ENCODE measurements at places on chromosomes 6 and 20. TPM values are rescaled to one million over a fixed set of nuclear protein-coding genes. Genes with fewer than 3 reads are reported as not detected.

DNA sequence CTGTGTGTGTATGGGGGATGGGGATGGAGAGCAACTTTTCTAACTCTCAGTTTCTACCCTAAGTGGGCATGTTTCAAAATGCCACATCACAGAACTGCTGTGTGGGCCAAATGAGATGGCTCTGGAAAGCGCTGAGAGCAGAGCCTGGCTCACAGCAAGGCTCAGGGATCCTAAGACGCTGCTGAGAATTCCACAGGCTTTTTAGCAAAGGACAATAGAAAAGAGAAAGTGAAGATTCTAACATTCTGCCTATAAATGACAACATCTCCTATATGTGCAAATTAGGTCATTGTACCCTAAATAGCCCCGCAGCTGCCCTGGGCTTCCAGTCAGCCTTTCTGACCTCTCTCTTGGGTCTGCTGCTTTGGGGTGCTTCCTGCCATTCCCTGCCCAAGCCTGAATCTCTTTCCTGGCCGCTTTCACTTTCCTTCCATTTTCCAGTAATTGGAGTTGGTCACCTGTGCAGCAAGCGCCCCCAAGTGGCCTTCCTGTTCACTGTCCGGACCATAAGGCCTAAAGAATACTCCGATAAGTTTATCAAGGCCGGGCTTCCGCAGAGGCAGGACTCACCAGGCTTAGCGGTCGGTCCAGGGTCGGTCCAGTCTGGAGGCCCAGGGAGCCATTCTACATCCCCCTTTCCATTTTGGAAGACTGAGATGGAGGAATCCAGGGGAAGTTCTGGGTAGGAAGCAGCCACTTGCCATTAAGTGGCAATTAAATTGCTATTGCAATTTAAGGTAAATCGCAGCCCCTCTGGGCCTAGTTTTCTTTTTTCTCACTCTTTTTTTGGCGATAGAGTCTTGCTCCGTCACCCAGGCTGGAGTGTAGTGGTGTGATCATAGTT lies 6.7 kb upstream of the DDR1 start:
- DNase-seq: peak; percentile 89

- DNase-seq: peak; percentile 68
Observed at GRCh38 chr6:85460921-85461797, 11.3 kb downstream of the NT5E start.

GRCh38 chr20:58160451-58161061 lies 67.9 kb downstream of the ANKRD60 start:
- peak; percentile 72 for DNase-seq

GRCh38 chr6:136501096-136501495 lies 49.1 kb downstream of the MAP7 start:
- DNase-seq: no peak

HRH3 gene
- total RNA-seq: not detected

DNA sequence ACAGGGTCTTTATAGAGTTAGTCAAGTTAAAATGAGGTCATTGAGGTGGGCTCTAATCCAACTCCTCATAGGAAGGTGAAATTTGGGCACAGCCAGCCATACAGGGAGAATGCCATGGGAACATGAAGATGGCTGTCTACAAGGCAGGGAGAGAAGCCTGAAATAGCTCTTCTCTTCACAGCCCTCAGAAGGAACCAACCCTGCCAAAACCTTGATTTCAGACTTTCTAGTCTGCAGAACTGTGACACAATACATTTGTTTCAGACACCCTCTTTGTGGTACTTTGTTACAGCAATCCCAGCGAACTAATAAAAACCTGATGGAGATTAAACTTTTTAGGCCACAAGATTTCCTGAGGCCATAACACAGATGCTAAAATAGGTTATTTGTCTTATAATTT lies 43.1 kb upstream of the HECA start:
- no peak for DNase-seq

- no peak for DNase-seq
Observed at GRCh38 chr20:11540558-11540957, 377.1 kb upstream of the BTBD3 start.

DNA sequence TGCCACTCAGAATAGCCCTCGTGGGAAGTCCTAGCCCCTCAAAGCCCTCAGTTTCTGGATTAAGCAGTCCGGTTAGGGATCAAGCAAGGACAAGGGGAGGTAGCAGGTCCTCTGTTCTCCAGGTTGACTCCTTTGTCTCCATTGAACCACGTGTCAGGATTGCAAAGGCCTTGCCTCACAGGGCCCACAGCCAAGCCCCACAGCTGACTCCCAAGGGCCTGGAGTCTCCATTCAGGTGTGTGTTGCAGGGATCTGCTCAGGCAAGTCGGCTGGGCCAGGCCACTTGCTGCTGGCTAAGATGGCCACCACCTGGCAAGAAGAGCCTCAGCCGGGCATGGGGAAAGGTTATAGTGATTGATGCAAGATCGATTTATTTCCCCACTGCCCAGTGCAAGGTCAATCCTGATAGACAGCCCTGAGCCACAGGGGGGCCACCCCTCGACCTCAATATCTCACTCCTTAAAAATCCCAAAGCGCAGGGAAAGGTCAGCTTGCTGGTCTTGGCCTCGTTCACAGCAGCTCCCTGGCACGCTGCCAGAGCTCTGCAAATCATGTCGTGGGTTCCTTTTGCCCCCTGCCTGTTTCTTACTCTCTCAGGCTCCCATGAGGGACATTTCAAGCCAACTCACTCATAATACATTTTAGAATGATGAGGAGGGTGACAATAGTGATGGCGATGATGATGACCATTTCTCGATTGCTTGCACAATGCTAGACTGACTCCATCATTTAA lies 75.9 kb downstream of the EDN3 start:
- DNase-seq: no peak

- DNase-seq: no peak
Observed at GRCh38 chr6:12421596-12421995, 131.4 kb downstream of the EDN1 start.

DNA sequence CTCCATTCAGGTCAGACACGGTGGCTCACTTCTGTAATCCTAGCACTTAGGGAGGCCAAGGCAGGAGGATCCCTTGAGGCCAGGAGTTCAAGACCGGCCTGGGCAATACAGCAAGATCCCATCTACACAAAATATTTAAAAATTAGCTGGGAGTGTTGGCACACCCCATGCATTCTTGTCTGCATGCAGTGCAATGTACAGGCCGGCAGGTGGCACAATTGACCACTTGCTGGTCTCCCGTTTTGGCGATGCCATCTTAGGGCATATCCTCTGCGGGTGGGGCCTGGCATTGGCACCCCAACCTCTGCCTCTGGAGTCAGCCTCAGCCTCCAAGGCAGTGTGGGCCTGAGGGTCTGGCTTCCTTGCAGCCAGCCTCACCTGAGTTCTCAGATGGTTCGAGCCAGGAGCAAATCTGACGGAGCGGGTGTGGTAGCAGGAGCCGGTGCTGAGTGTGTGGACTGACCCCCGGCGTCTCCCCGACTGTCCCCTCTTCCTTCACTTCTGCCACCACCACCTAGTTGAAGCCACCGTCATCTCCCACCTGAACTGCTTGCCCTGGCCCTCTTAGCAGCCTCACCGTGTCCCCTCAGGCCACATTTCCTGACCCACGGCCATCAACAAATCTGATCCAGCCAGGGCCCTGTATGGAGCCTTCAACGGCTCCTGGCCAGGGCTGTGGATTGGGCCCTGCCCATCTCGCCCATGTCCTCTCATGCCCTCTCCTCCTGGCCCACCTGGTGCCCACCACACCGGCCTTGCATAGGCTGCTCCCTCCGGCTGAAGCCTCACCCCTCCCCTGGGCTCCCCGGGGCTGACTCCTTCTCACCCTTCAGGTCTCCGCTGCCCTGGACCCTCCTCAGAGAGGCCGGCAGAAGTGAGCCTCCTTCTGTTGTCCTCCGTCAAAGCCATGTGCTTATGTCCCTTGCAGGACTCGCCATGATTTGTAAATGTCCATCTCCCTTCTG lies 44.0 kb downstream of the EFCAB8 start:
- DNase-seq: peak; percentile 32

RAET1G gene
- 1.2 TPM for total RNA-seq

DNA sequence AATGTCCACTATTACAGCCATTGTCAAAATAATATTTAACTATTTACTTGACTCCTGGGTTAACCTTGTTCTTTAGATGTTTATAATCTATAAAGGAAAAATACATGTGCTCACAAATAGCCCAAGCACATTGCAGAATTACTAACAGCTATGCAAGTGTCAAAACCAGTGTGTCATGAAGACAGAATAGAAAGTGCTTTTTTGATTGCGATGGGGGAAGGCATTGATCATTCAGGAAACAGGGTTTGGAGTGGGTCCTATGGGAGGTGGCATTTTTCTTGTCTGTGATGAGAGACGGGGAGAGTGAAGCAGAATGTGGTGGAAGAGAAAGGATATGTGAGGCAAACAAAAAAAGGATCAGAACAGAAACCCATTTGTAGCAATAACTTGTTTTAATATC lies 1.0 kb upstream of the AGPAT4 start:
- no peak for DNase-seq

- no peak for DNase-seq
Observed at GRCh38 chr6:4186385-4186784, 51.0 kb upstream of the ECI2 start.

VPS52 gene
- 40.0 TPM for total RNA-seq

- DNase-seq: peak; percentile 80
Observed at GRCh38 chr6:125658759-125659431, 90.5 kb upstream of the HEY2 start.

DNA sequence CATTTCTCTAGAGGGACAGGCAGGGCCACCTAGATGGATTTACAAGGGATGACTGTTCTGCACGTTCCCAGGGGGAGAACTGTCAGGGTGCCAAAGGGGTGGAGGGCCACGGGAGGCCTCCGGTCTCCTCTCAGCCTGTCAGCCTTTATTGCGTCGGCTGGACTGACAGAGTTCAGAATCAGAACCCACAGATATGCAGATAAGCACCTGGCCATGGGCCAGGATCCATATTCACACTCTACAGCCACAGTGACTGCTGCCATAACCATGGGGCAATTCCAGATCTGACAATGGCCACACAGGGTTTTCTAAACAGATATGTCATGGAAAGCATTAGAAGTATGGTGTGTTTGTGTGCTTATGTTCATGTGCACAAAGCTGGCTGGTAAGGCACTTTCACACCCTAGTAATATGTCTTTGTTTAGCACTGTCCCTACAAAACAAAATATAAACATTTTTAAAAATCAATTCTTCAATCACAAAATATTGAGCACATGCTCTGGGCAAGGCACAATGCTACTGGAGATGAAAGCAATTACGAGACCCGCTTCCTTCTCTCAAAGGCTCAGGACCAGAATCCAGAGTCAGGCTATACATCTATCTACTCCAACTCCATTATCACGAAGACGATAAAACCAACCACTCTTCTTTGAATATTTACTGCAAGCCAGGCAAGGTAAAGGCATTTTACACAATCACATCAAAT lies 29.1 kb downstream of the TRAM2 start:
- DNase-seq: no peak

DNA sequence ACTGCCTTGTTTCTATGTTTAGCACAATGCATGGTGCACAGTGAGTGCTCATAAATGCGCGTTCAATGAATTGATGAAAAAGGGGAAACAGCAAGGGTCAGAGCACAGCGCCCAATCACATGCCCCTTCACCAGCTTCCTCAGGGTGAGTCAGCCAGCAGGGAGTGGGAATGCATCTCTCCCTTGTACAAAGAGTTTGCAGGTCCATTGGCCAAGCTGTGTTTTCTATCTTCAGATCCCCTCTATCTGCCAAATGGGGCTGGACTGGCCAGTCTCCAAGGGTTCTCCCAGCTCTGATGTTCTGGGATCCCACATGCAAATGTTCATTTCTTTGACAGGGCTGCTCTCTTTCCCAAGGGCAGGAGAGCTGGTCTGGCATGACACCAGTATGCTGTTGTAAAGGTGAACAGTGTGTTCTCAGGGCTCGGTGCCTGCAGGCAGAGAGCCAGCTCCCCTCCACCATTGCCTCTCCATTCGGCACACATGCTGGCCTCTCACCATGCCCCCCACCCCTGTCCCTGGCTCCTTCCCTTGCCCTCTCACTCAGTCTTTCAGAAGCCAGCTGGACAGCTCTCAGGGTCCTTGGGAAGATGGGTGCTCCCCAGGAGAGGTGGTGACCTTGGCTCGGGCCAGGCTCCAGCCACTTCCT lies 25.0 kb downstream of the ANGPT4 start:
- no peak for DNase-seq

DCDC2 gene
- not detected for total RNA-seq

GRCh38 chr6:160101277-160102205 lies 20.1 kb upstream of the SLC22A1 start:
- no peak for DNase-seq

DNA sequence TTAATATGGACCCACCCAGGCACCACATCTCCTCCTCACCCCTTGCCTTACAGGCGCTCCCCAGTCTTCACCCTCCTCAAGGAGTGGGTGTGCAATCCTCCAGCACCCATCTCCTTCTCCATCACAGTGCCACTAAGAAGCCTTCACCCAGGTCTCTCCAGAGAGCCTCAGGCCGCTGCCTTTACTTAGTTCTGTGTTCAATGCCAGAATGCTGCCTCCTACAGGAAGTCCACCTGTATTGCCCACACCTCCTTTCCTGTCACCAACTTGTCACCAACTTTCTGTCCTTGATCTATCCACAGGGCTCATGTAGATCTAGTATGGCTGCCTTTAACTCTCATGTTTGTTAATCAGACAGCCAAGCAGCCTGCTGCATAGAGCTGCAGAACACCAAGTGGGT lies 586 bp upstream of the LST1 start:
- DNase-seq: no peak

DNA sequence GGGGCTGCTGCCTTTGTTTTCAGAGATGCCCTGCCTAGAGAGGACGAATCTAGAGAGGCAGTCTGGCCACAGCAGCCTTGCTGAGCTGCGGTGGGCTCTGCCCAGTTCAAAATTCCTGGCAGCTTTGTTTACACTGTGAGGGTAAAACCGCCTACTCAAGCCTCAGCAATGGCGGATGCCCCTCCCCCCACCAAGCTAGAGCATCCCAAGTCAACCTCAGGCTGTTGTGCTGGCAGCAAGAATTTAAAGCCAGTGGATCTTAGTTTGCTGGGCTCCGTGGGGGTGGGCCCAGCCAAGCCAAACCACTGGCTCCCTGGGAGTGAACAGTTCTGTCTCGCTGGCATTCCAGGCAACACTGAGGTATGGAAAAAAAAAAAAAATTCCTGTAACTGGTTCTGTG lies 970.9 kb downstream of the TBC1D32 start:
- no peak for DNase-seq

GRCh38 chr6:75213732-75214131 lies 7.9 kb upstream of the COL12A1 start:
- DNase-seq: no peak

DNA sequence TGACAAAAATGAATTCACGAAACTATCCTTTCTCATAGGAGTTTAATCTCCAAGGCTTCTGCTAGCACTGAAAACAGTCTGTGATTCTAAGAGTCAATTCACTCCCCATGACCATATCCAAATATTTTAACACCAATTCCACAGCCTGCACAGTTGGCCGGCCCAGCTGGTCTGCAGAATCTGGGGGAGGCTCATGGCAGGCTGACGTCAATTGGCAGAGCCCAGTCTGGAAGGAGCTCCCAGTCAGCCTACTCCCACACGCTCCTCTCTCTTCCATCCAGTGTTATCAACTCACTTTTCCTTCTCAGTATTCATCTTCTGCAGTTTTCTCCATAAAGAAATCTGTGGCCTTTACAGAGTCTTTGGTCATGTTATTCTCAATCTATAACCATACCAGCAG lies 111.0 kb downstream of the TBXT start:
- DNase-seq: no peak
